ENCODE measurements at places on chromosomes 11 and 22. TPM values are rescaled to one million over a fixed set of nuclear protein-coding genes. Genes with fewer than 3 reads are reported as not detected.

- DNase-seq: no peak
These were observed 8.8 kb upstream of the PPIL2 start for GRCh38 chr22:21657020-21657359.

The MYBPC3 gene
- not detected for total RNA-seq

The FAM111B gene
- 9.3 TPM for total RNA-seq

DNA sequence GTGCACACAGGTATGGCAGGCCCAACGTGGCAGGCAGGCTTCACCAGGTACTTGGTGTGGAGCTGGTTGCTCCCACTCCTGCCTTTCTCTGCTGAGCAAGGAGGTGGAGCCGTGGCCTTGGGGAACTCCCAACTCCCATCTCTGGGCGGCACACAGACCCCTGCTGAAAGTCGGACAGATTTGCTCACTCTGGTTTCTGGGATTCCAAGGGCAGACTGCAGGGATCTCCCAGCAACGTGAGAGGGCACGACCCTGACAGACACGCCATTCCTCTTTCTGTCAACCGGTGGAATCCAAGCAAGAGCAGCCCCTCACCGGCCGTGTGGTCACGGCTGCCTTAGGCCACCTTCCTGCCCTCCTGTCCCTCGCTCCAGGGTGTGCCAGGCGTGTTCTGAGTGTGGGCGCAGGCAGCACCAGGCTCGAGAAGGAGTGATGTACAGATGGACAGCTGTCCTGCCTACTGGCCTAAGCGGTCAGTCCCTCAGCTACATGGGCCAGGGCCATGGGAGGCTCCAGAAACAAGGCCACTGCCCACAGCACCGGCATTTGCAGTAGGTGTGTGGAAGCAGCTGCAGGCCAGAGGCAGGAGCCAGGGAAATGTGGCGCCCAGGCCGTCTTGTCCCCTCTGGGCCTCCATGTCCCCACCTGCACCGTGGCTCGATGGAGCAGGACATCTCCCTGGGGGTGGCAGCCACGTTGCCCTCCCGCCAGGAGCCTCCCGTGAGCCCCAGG is 13.7 kb upstream of the PPARA start:
- no peak for DNase-seq

- no peak for DNase-seq
These were observed 27.1 kb downstream of the TSKU start for GRCh38 chr11:76810151-76810853.

The PTPRCAP gene
- not detected for total RNA-seq

DNA sequence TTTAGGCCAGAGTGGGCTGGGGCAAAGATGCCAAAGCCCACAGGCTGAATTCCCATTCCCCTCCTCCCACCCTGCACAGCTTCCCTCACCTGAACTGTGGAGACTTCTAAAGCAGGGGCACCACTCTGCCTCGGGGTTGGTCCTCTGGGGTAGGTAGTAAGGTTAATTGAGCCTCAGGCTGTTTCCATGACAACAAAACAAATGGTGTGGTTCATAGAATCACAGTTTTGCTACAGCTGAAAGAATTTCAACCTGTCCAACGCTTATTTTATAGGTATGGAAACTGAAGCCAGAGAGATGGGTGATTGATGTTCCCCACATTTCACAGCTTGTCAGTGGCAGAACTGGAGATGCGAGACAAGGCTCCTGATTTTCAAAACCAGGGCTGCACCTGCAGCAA is 109.5 kb downstream of the SNX19 start:
- DNase-seq: no peak

- DNase-seq: no peak
These were observed 181.0 kb downstream of the MN1 start for GRCh38 chr22:27620367-27621154.

Measured in IMR-90 (cell line).